Activated CD4-positive, alpha-beta T cell treated with anti-CD3 and anti-CD28 coated beads for 4 hours (primary cell): ENCODE measurements at places on chromosomes 11 and 22.

DNA sequence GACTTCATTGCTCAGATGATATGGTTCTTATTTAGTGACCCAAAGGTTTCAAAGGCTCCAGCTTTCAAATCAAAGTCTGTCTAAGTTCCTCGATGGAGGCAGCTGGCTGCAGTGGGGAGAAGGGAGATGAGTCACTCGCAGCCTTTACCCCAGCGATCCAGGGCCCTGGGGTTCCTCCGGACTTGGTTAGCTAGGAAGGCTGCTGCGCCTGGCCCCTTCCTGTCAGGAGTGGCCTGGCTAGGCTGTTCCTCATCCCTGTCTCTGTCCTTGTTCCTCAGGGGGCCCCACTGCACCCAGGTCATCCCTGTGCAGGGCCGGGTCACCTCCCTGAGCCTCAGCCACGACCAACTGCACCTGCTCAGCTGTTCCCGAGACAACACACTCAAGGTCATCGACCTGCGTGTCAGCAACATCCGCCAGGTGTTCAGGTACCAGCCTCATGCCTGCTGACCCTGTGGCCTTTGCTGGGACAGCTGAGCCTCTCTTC is 13.9 kb downstream of the ATG16L2 start:
- DNase-seq, result no peak

DNA sequence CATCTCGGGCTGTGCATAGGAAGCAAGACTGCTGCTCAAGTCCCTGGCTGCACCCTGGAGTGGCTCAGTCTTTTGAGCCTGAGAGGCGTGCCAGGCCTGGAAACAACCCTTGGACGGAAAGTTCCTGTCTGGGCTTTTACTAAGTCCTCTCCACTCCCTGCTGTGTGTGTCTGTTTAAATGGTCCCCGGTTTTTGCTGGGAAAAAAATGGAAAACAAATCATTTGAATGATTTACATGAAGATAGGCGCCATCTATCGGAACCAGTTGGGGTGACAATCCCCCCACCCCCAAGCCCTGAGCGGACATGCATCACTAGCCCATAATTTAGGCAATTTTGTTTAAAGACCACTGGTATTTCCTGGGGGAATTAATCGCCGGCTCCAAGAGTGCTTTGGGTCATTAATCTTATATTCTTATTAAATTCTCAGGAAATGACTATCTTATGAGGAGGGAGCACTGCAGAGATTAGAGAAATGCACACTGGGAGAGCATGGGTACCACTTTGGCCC is 2.7 kb upstream of the GAB2 start:
- peak; percentile 53 for DNase-seq

GRCh38 chr22:38299770-38300102 is 17.5 kb downstream of the CSNK1E start:
- no peak for DNase-seq

DNA sequence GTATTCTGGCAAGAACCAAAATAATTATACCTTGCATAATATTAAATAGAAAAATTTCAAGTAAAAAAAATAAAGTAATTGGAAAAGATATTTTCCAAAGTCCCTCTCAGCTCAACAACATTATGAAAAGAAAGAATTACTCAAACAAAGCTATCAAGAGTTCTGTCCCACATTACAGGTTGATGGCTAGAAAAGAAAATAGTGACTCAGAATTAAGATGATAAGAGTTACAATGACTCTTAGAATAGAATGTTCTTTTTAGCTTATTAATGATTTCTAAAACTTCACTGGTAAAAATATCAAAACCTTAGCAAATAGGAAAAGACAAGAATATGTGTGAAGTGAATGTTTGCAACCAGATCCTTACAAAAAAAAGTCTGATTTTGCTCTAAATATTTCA is 312.5 kb upstream of the PDGFD start:
- no peak for DNase-seq

DNA sequence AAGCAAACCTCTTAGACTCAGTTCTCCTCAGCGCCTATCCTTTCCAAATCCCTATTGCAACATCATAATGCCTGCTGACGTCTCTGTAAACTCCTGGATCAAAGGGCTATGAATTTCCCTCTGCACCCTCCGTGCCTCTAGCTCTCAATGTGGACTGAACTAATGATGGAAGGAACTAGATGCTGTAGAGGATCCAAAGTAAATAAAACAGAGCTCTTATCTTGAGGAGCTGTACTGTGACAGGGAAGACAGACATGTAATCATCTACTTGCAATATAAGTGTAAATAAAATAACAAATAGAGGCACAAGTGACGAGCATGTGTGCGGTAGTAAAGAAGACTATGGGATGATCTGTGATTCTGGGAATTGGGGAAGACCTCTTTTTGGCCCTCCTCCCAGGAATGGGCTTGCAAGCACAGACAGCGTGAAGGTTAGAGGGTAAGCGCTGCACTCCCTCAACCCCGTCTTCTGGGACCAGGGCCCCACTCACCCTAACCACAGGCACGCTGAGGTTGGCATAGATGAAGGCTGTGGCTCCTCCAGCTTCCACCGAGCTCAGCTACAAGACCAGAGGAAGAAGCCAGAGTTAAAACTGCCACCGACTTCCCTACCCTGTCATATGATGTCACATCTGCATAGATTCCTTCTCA is 42.2 kb downstream of the P4HA3 start:
- no peak for DNase-seq

DNA sequence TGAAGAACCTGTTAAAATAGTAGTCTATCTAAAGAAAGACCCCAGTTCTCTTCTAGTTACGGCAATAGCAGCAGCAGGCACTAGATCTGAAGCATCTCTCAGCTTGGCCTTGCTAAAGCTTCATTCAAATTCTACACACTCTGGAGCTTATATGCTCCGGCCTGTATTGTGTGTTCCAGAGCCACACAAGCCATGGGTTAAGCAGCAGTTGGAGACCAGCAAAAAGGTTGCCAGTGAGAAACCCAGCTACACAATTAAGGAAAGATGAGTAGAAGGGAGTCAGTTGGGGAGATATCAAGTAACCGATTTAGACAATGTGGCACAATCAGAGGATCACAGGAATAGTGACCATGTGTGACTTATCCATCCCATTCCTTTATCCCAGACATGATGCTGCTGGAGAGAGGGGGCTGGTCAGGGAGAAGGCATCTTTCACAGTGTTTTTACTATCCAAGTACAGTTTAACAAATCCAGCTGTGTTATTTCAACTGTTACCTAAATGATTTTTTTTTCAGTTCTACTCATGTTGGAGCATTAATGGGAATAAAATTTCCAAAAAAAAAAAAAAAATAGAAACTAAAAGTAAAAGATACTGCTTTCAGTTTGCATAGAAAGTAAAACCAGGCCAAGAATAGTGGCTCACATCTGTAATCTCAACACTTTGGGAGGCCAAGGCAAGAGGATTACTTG is 41.0 kb downstream of the PAX6 start:
- DNase-seq, result no peak

- no peak for DNase-seq
These were observed 5.2 kb upstream of the SREBF2 start for GRCh38 chr22:41827671-41828070.

DNA sequence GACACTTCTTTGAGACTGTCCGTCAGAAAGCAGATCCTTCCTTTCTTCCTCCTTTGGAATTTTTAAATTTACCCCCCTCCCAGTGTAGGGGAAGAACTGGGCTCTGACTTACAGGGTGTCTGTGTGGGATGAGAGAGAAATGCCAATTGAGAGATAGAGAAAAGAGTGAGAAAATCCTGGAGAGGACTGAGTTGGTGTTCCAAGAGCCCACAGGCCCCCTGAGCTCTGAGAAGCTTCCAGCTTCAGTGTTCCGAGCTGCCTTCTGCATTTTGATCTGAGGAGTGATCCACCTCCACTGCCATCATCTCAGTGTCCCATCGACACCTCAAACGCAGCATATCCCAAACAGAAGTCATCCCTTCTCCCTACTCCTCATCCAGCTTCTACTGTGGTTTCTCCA is 70.7 kb upstream of the GRK3 start:
- DNase-seq, result no peak

DNA sequence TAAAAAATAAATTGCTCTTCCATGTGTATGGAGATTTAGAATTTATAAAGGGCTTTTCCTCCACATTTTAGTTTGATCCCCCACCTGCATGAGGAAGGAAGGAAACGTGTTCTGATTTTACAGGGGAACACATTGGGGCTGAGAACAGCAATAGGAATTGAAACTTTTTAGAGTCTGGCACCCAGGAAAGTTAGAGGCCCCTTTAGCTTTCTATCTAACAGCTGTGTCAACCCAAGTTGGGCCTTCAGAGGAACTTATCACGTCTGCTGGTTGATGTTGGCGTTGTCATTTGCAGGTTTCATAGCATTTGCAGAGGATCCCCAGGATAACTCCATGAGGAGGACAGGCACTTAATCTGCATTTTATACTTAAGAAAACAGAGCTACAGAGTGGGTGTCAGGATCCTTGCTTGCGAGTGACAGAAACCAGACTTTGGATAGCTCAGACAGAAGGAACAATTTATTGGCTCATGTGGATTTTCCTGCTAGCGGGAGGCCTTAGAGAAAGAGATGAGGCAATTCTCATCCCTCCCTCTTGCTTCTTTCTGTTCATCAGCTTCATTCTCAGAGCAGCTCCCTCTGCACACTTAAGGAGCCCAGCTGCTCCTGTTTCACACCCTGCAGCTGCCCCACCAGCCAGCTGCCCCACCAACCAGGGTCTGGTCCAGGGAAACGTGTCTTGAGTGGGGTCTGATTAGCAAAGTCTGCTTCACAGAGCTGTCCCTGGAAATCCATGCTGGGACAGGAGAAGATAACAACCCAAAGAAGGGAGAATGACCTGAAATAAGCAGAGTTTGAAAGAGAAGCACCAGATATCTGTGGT is 92.5 kb upstream of the OR4B1 start:
- DNase-seq, result no peak

DNA sequence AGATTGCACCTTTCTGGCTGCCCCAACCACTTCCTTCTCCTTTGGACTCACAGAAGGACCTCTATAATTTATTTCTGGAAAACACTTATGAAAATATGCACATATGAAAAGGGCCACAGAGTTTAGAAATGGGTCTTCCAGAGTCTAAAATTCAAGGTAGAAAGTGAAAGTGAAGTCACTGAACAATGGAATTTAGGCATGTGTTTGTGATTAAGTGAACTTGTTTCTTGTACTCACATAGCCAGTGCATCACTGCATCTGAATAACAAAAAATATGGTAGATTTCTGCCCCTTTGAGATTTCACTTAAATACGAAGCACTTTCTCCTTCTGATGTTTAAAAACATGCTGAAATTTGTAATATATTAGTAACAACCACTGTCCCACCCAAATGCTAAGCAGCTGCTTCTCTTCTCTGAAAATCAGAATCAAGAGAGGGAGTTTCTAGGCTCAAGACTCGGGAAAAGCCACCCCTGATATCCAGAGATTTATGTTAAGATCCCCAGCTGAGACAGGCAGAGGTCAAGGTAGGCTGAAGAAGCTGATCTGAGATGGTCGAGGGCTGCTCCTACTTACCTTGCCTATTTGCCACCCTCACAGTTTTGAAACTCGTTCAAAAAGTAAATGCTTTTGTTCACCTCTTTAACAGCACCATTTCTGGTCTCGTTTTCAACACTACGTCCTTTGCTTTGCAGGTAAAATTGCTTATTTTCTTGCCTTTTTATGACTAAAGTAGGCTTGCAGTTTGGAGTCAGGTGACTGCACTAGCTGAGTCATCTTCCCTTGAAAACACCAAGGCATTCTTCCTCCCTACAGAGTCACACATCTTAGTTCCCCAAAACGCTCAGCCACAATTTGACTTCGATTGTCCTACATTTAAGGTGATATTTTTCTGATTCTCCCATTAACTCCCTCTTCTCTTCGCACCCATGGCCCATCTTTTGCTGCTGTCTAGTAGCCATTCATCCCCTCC is at the start of gene XKR3:
Gene XKR3 (minus strand): TSS at position 696 of the 972 bp plus-strand sequence. CDS start 17,338 bp downstream, outside the sequence.
- no peak for DNase-seq
